ENCODE measurements at places on chromosomes 6 and 20.

- no peak for DNase-seq
- peaks cover 3% of the 10 kb centered on the region for H3K27me3 ChIP-seq
- no peak overlapping the region for H3K27ac ChIP-seq
- no peaks in the 10 kb centered on the region for H3K36me3 ChIP-seq
- H3K4me3 ChIP-seq = no peak overlapping the region
These were observed 231.2 kb downstream of the ADGB start for GRCh38 chr6:146829792-146830565.

DNA sequence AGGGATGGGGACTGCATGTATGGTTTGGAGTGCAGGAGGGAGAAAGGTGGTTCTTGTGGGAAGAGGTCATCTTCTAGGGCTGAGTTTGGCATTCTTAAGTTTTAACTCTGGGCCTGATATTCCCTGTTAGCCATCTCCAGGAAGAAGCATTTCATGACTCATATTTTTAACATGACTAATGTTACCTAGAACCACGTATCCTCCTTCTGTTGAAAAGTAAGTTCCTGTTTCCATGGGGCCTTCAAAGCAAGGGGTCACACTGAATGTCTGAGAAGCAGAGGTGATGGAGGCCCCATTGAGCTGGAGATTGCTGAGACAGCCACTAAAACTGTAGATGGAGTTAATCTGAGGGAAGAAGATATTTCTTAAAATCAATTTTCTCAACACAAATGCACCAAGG, 30.2 kb downstream of the FAM229B start:
- H3K4me1 ChIP-seq = peaks cover 14% of the 10 kb centered on the region
- no peak overlapping the region for H3K4me3 ChIP-seq
- no peak overlapping the region for H3K27ac ChIP-seq
- H3K27me3 ChIP-seq = peaks cover 15% of the 10 kb centered on the region
- no peaks in the 10 kb centered on the region for H3K36me3 ChIP-seq

DNA sequence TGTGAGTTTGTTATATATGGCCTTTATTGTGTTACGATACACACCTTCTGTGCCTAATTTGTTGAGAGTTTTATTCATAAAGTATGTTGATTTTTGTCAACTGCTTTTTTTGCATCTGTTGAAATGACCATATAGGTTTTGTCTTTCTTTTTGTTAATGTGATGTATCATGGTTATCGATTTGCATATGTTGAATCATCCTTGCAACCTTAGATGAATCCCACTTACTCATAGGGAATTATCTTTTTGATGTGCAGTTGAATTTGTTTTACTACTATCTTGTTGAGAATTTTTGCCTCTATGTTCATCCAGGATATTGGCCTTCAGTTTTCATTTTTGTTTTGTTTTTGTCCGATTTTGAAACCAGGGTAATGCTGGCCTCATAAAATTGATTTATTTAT, 45.7 kb upstream of the TPD52L1 start:
- no peaks in the 10 kb centered on the region for H3K4me1 ChIP-seq
- H3K36me3 ChIP-seq = peaks cover 9% of the 10 kb centered on the region
- H3K27me3 ChIP-seq = no peaks in the 10 kb centered on the region
- no peak for DNase-seq
- H3K4me3 ChIP-seq = no peak overlapping the region

DNA sequence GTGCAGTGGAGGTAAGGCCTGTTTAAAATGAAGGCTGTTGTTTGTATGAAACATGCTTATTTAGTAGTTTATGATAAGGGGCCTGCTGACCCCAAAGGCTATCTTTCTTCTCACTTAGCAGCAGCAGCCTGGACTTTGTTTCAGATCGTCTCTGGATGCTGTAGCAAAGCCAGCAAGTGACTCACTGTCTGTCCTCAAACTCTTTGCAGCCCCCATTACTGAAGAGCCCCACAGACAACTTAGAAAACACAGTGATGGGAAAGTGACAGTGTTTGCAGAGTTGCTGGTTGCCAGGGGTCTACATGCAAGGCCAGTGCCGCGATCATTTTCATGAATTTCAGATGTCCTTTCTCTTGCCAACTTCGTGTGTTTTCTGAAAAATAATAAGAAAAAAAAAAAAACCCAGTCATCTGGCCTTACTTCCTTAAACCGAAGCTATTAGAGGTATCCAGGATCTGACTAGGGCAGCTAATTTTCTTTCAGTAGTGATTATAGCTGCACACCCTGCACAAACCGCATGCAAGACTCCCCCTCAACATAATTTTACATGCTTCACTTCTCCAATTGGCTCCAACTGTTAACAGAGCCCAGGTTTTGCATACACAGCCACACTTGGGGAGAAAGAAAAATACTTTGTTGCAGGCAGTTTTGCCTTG, 11.6 kb upstream of the F13A1 start:
- no peak overlapping the region for H3K27ac ChIP-seq
- no peak overlapping the region for H3K4me3 ChIP-seq
- no peak for DNase-seq
- peaks cover 5% of the 10 kb centered on the region for H3K4me1 ChIP-seq
- H3K36me3 ChIP-seq = no peaks in the 10 kb centered on the region

GRCh38 chr6:150606647-150607328, 7.1 kb downstream of the PLEKHG1 start:
- H3K27me3 ChIP-seq = peaks cover 26% of the 10 kb centered on the region
- no peak overlapping the region for H3K27ac ChIP-seq
- no peaks in the 10 kb centered on the region for H3K4me1 ChIP-seq
- no peak overlapping the region for H3K4me3 ChIP-seq
- H3K36me3 ChIP-seq = no peaks in the 10 kb centered on the region

- no peak overlapping the region for H3K4me3 ChIP-seq
- H3K36me3 ChIP-seq = no peaks in the 10 kb centered on the region
- peaks cover 54% of the 10 kb centered on the region for H3K27me3 ChIP-seq
- DNase-seq = peak; percentile 67
These were observed 32.0 kb downstream of the ARHGAP40 start for GRCh38 chr20:38633577-38634093.

GRCh38 chr6:31057426-31058003, 47.2 kb downstream of the MUC22 start:
- no peak overlapping the region for H3K27ac ChIP-seq
- no peaks in the 10 kb centered on the region for H3K36me3 ChIP-seq
- H3K4me1 ChIP-seq = no peaks in the 10 kb centered on the region
- peaks cover 53% of the 10 kb centered on the region for H3K27me3 ChIP-seq

- H3K27me3 ChIP-seq = peaks cover 7% of the 10 kb centered on the region
- DNase-seq = no peak
- no peak overlapping the region for H3K4me3 ChIP-seq
- no peaks in the 10 kb centered on the region for H3K36me3 ChIP-seq
- H3K4me1 ChIP-seq = no peaks in the 10 kb centered on the region
These were observed 71.9 kb downstream of the TMEM170B start for GRCh38 chr6:11609324-11610071.

- no peaks in the 10 kb centered on the region for H3K4me1 ChIP-seq
- no peak overlapping the region for H3K4me3 ChIP-seq
- no peak for DNase-seq
- H3K27me3 ChIP-seq = no peaks in the 10 kb centered on the region
- no peak overlapping the region for H3K27ac ChIP-seq
- no peaks in the 10 kb centered on the region for H3K36me3 ChIP-seq
These were observed 349.3 kb upstream of the MMS22L start for GRCh38 chr6:97632341-97632740.

DNA sequence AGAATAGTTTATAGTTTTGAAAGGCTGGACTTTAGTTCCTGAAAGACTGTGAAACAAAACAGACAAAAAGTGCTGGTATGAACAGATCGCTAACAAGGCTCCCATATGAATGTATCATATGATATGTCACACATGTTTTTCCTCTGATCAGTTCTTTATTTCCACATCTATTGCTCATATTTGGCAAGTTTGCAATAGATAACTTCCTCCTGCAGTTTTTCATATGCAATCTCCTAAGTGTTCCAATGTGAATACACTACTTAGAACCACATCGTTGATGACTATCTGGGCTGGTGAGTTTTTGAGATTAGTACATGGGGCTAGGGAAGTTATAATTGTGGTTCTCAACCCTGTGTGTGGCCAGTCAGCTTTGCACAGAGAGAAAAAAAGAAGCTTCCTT, 23.1 kb downstream of the CRYBG1 start:
- no peak overlapping the region for H3K27ac ChIP-seq
- peaks cover 20% of the 10 kb centered on the region for H3K27me3 ChIP-seq
- no peak for DNase-seq
- H3K4me3 ChIP-seq = no peak overlapping the region

GRCh38 chr20:60754856-60755255, 497.2 kb upstream of the CDH4 start:
- H3K4me3 ChIP-seq = no peak overlapping the region
- H3K36me3 ChIP-seq = no peaks in the 10 kb centered on the region
- no peak overlapping the region for H3K27ac ChIP-seq
- DNase-seq = no peak
- H3K27me3 ChIP-seq = no peaks in the 10 kb centered on the region

DNA sequence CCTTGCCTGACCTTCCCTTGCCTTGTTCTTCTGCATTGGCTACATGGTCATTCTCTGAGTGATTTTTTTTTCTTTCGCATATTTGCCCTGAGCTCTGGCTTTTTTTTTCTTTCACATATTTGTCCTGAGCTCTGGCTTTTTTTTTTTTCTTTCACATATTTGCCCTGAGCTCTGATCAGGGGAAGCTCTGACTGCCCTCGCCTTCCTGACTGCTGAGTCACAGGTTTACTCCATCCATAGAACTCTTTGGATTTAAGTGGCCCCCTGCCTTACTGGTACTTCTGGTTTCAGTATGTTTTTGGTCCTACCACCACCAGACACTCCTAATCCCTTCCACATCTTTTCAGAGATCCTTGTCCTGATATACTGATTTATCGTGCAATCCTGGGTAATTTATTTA, 201.1 kb downstream of the OGFRL1 start:
- no peak overlapping the region for H3K4me3 ChIP-seq
- H3K36me3 ChIP-seq = no peaks in the 10 kb centered on the region
- DNase-seq = no peak
- H3K4me1 ChIP-seq = no peaks in the 10 kb centered on the region
- no peak overlapping the region for H3K27ac ChIP-seq

DNA sequence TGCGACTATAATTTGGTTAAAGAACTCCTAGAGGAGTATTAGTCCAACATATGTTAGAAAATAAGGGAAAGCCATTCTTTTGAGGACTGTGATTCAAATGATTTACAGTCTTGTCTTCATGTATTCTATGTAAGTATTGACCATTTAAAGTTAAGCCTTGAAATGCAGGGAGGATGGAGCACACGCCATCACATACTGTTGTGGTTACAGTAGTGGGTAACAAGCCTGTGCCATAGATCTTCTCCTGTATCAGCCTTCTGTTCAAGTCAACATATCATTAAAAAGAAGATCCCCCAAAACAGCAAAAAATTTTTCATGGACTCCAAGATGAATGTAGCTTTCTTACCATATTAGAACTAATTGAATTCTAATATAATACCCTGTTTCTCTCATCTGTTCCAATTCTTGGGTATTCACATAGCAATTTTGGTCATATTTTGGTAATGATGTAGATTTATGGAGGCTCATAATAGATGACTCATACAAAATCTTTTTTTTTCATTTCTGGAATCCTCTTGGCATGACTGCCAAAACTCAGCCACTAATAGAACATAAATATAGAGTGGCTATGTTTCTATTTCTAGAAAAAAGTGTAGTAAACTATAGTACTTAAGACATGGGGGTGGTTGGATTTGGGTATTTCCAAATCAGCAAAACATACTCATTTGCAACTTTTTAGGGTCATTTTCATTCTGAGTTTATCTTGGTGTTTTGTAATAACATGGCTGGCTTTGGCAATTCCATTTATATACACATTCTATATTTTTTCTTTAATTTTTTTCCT, 413.5 kb downstream of the BCKDHB start:
- H3K27ac ChIP-seq = no peak overlapping the region
- DNase-seq = no peak
- peaks cover 5% of the 10 kb centered on the region for H3K4me1 ChIP-seq
- H3K27me3 ChIP-seq = no peaks in the 10 kb centered on the region
- no peaks in the 10 kb centered on the region for H3K36me3 ChIP-seq
- no peak overlapping the region for H3K4me3 ChIP-seq

- no peak overlapping the region for H3K4me3 ChIP-seq
- no peaks in the 10 kb centered on the region for H3K4me1 ChIP-seq
- no peaks in the 10 kb centered on the region for H3K36me3 ChIP-seq
- DNase-seq = no peak
These were observed 1042.9 kb upstream of the EPHA7 start for GRCh38 chr6:94462231-94462630.

DNA sequence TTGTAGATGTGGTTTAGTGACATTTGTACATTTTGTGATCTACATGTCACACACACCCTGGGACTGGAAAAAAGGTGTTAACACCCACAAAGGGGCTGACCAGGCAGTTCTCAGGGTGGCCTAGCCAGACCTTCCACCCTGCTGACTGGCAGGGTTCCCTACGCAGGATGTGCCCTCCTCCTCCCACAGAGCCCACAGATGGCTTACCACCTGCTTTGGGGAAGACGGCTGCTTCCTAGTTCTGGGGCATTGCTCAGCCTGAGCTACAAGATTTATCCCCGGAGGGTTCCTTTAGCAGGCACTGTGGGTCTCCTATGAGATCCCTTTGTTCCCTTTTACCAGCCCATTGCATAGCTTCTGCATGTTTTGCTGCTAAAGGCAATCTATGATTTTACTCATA, 35.1 kb downstream of the SNAP25 start:
- DNase-seq = no peak
- H3K4me3 ChIP-seq = no peak overlapping the region
- H3K27ac ChIP-seq = no peak overlapping the region
- no peaks in the 10 kb centered on the region for H3K4me1 ChIP-seq
- no peaks in the 10 kb centered on the region for H3K36me3 ChIP-seq

- H3K27ac ChIP-seq = no peak overlapping the region
- DNase-seq = no peak
- no peaks in the 10 kb centered on the region for H3K36me3 ChIP-seq
- H3K4me1 ChIP-seq = peaks cover 4% of the 10 kb centered on the region
- peaks cover 9% of the 10 kb centered on the region for H3K27me3 ChIP-seq
These were observed 14.9 kb downstream of the CST3 start for GRCh38 chr20:23622839-23623343.

GRCh38 chr6:136468711-136469110, 81.5 kb downstream of the MAP7 start:
- H3K27me3 ChIP-seq = peaks cover 15% of the 10 kb centered on the region
- DNase-seq = no peak
- no peak overlapping the region for H3K4me3 ChIP-seq
- peaks cover 13% of the 10 kb centered on the region for H3K4me1 ChIP-seq
- H3K36me3 ChIP-seq = no peaks in the 10 kb centered on the region

- H3K27me3 ChIP-seq = peaks cover 5% of the 10 kb centered on the region
- H3K27ac ChIP-seq = no peak overlapping the region
- no peak for DNase-seq
- H3K4me1 ChIP-seq = no peaks in the 10 kb centered on the region
These were observed 9.4 kb downstream of the MMP24 start for GRCh38 chr20:35235881-35236280.

DNA sequence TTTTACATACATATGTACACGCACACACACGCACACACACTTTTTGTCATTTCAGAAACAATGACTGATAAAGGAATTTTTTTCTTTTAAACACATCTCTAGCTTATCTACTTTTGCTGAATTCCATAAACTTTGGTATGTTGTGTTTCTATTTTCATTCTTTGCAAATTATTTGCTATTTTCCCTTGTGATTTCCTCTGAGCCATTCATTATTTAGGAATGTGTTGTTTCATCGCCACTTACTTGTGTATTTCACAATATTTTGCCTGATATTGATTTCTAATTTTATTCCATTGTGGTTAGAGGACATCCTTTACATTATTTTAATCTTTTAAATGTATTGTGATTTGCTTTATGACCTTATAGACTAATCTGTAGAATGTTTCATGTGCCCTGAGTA, 23.6 kb upstream of the OR2J2 start:
- H3K4me1 ChIP-seq = no peaks in the 10 kb centered on the region
- no peak for DNase-seq
- no peaks in the 10 kb centered on the region for H3K27me3 ChIP-seq
- no peaks in the 10 kb centered on the region for H3K36me3 ChIP-seq
- H3K27ac ChIP-seq = no peak overlapping the region
